ENCODE measurements at places on chromosomes 4 and X.
A peak's percentile ranks its signal among the peaks of the same experiment; 100 is the strongest.

GRCh38 chr4:139557556-139558110 lies 1.6 kb upstream of the SETD7 start:
- peak overlapping the region; percentile 98 for H3K27ac ChIP-seq
- peak overlapping the region; percentile 78 for H3K4me3 ChIP-seq
- no peaks in the 10 kb centered on the region for H3K4me1 ChIP-seq
- H3K36me3 ChIP-seq, result no peaks in the 10 kb centered on the region
- DNase-seq, result no peak
- no peaks in the 10 kb centered on the region for H3K27me3 ChIP-seq

GRCh38 chr4:22237155-22237751 lies 278.6 kb downstream of the ADGRA3 start:
- no peaks in the 10 kb centered on the region for H3K4me1 ChIP-seq
- no peaks in the 10 kb centered on the region for H3K27me3 ChIP-seq
- H3K4me3 ChIP-seq, result no peak overlapping the region
- no peaks in the 10 kb centered on the region for H3K36me3 ChIP-seq
- peak; percentile 16 for DNase-seq
- no peak overlapping the region for H3K27ac ChIP-seq

- H3K36me3 ChIP-seq, result no peaks in the 10 kb centered on the region
- H3K4me1 ChIP-seq, result no peaks in the 10 kb centered on the region
- DNase-seq, result no peak
These were observed 166.7 kb downstream of the ANTXR2 start for GRCh38 chr4:79906303-79906702.

- H3K27me3 ChIP-seq, result no peaks in the 10 kb centered on the region
- H3K36me3 ChIP-seq, result no peaks in the 10 kb centered on the region
- DNase-seq, result no peak
- no peak overlapping the region for H3K4me3 ChIP-seq
- H3K4me1 ChIP-seq, result no peaks in the 10 kb centered on the region
These were observed 111.0 kb downstream of the RASGEF1B start for GRCh38 chr4:81360737-81361136.

DNA sequence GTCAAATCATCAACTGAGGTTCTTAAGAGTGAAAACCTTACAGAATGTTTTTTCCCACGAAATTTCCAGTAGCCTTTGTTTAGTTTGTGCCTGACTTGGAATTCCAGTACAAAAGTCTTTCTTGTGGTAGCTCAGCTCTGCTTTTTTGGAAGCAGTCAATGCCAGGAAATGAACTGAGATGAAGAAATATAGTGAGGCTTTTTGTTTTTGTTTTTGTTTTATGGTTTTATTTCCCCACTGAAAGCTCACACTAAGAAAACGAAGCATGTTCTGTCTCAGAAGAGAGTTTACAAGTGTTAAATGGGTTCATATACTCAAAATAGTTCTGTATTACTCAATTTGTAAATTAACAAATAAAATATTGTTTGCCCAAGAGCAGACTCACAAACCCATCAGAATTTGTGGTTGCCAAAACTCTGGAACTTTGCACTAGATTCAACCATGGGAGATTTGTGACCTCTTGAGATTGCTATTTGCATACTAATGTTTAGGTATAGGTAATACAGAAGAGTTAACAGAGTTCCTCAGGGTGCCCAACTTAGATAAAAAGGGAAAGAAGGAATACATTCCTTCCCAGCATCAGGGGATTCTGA lies 1060.8 kb downstream of the FAT4 start:
- H3K4me1 ChIP-seq, result no peaks in the 10 kb centered on the region
- no peak for DNase-seq
- no peak overlapping the region for H3K27ac ChIP-seq
- no peaks in the 10 kb centered on the region for H3K36me3 ChIP-seq
- H3K27me3 ChIP-seq, result no peaks in the 10 kb centered on the region

DNA sequence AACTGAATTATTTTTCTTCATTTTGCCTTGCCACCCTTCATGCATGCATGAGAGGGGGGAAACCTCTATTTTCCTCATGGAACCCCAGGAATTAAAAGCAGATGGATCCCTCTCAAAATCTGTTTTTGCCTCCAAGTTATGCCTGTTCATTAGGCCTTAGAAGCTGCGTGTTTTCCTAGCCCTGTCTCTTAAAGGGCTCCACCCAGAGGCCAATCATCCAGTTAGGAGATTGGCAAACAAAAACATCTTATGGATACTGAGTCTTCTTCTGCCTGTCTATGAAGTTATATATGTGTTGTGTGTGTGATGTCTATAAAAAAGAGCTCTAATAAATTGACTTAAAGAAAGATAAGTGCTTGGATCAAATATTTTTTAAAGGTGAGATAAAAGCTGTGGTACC lies 142.9 kb downstream of the ANAPC10 start:
- no peaks in the 10 kb centered on the region for H3K4me1 ChIP-seq
- H3K27me3 ChIP-seq, result no peaks in the 10 kb centered on the region
- H3K4me3 ChIP-seq, result no peak overlapping the region
- no peak for DNase-seq
- no peak overlapping the region for H3K27ac ChIP-seq
- no peaks in the 10 kb centered on the region for H3K36me3 ChIP-seq

GRCh38 chrX:27893871-27894270 lies 86.1 kb downstream of the MAGEB10 start:
- H3K4me3 ChIP-seq, result no peak overlapping the region
- H3K27me3 ChIP-seq, result no peaks in the 10 kb centered on the region
- no peak overlapping the region for H3K27ac ChIP-seq

GRCh38 chrX:40098264-40099054 lies 701 bp upstream of the BCOR start:
- no peaks in the 10 kb centered on the region for H3K27me3 ChIP-seq
- no peaks in the 10 kb centered on the region for H3K4me1 ChIP-seq
- peak; percentile 31 for DNase-seq
- H3K4me3 ChIP-seq, result peak overlapping the region; percentile 63

DNA sequence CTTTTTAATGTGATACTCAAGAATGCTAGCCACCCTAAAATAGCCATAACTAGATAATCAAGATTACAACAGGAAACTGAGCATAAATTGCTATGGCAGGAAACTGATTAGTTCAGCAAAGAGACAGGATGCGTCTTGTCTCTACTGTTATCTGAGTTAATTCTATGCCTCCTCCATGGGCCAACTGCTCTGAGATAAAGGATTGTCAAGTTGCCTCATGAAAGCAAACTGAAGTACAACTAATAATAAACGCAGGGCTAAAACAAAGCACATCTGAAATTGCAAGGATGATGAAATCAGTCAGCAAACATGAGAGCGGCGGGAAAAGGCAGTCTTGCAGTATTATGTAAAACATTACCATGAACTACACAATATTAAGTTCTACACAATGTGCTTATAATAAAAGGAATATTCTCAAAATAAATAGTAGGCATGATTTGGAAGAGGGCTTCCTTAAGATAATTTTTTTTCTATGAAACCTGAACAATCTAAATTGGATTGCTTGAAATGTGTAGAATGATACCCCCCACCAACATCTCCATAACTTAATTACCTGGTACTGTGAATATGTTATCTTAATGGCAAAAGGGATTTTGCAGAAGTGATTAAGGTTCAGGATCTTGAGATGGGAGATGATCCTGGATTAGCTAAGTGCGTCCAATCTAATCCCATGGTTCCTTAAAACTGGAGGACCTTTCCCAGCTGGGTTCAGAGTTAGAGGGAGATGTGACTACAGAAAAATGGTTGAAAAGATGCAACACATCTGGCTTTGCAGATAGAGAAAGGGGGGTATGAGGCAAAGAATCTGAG lies 65.9 kb downstream of the ANTXR2 start:
- peak; percentile 11 for DNase-seq
- H3K4me1 ChIP-seq, result no peaks in the 10 kb centered on the region
- no peaks in the 10 kb centered on the region for H3K27me3 ChIP-seq
- peaks cover 9% of the 10 kb centered on the region for H3K36me3 ChIP-seq
- H3K27ac ChIP-seq, result no peak overlapping the region

DNA sequence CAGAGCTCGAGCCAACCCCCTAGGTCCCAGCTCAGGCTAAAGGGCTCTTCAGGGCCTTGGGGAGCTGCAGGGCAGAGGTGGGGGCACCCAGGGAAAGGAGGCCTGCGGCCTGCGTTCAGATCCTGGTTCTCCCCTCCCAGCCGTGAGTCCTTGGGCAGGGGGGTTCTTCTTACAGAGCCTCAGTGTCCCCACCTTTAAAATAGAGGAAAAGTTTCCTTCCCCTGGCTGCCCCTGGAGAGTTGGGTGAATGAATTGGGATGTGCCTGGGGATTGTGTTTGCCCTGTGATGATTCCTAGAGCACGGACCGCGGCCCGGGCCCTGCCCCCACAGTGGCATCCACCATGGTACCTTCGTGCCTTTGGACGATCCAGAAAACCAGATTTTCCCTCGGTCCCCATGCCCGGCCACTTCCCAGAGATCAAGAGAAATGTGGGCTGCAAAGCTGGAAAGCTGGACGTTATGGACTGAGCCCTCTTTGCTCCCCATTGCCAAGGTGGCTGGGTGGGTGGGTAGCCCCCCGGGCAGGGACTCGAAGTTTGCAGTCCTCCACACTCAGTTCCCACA lies 11.4 kb downstream of the HTRA3 start:
- DNase-seq, result no peak
- H3K4me1 ChIP-seq, result peaks cover 13% of the 10 kb centered on the region
- no peak overlapping the region for H3K4me3 ChIP-seq
- H3K27ac ChIP-seq, result peak overlapping the region; percentile 19

GRCh38 chrX:12548341-12548740 lies 242.9 kb upstream of the PRPS2 start:
- H3K27ac ChIP-seq, result no peak overlapping the region
- no peaks in the 10 kb centered on the region for H3K36me3 ChIP-seq
- no peak for DNase-seq

- H3K27ac ChIP-seq, result no peak overlapping the region
- DNase-seq, result no peak
- no peak overlapping the region for H3K4me3 ChIP-seq
- no peaks in the 10 kb centered on the region for H3K27me3 ChIP-seq
- no peaks in the 10 kb centered on the region for H3K36me3 ChIP-seq
- no peaks in the 10 kb centered on the region for H3K4me1 ChIP-seq
These were observed 36.0 kb downstream of the CDKL5 start for GRCh38 chrX:18461431-18461830.

- H3K27me3 ChIP-seq, result no peaks in the 10 kb centered on the region
- H3K4me1 ChIP-seq, result no peaks in the 10 kb centered on the region
- H3K4me3 ChIP-seq, result no peak overlapping the region
- no peak overlapping the region for H3K27ac ChIP-seq
- no peak for DNase-seq
These were observed 81.3 kb upstream of the SCML1 start for GRCh38 chrX:17656035-17656418.

GRCh38 chrX:86604607-86605006 lies 456.4 kb downstream of the DACH2 start:
- no peak overlapping the region for H3K27ac ChIP-seq
- H3K36me3 ChIP-seq, result no peaks in the 10 kb centered on the region
- no peaks in the 10 kb centered on the region for H3K4me1 ChIP-seq

GRCh38 chrX:9682456-9682855 lies 83.2 kb downstream of the GPR143 start:
- H3K4me3 ChIP-seq, result no peak overlapping the region
- H3K27me3 ChIP-seq, result no peaks in the 10 kb centered on the region
- H3K36me3 ChIP-seq, result no peaks in the 10 kb centered on the region
- no peak overlapping the region for H3K27ac ChIP-seq
- DNase-seq, result no peak

- H3K36me3 ChIP-seq, result no peaks in the 10 kb centered on the region
- no peak overlapping the region for H3K27ac ChIP-seq
- H3K4me3 ChIP-seq, result no peak overlapping the region
- no peak for DNase-seq
These were observed 27.1 kb downstream of the AFM start for GRCh38 chr4:73508651-73509050.

GRCh38 chr4:109389369-109390114 lies 44.1 kb upstream of the SEC24B start:
- H3K36me3 ChIP-seq, result no peaks in the 10 kb centered on the region
- no peak overlapping the region for H3K4me3 ChIP-seq
- DNase-seq, result no peak
- no peaks in the 10 kb centered on the region for H3K27me3 ChIP-seq

DNA sequence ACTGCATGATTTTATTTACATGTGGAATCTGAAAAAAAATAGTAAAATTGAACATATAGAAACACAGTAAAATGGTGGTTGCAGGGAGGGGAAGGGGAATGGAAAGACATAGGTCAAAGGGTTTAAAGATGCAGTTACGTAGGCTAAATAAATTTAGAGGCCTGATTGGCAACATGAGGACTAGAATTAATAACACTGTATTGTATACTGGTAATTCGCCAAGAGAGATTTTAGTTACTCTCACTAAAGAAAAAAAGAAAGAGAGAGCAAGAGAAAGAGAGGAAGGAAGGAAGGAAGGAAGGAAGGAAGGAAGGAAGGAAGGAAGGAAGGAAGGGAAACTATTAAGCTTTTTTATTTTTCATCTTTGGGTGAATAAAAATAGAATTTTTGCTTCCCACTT lies 488.1 kb downstream of the PCDH10 start:
- no peak overlapping the region for H3K4me3 ChIP-seq
- H3K27me3 ChIP-seq, result no peaks in the 10 kb centered on the region
- no peak overlapping the region for H3K27ac ChIP-seq
- no peaks in the 10 kb centered on the region for H3K4me1 ChIP-seq
- no peak for DNase-seq

Measured in prostate gland (tissue), 2 donors.